Activated CD4-positive, alpha-beta memory T cell treated with anti-CD3 and anti-CD28 coated beads for 36 hours (primary cell): ENCODE measurements at places on chromosomes 4 and X. TPM values are rescaled to one million over a fixed set of nuclear protein-coding genes. Genes with fewer than 3 reads are reported as not detected.

DNA sequence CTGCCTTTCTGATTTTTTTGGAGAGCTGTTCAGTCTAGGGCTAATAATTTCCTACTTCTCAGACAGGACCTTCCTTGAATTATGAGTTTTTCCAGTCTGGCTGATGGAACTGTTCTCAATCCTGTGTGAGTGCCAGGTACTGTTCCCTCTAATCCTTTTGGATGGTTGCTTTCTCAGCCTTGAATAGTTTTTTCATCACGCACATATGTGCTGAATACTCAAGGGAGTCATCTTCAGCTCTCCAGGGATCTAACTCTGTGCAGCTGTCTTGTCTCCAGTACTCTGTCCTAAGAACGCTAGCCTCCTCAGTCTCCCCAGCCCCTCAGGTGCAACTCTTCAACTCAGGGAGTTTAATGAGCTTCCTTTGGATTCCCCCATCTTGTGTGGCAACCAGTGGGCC is 93.2 kb downstream of the GASK1B start:
- no peaks in the 10 kb centered on the region for H3K36me3 ChIP-seq
- H3K27me3 ChIP-seq = no peaks in the 10 kb centered on the region
- H3K4me3 ChIP-seq = no peak overlapping the region
- DNase-seq = no peak

- H3K4me1 ChIP-seq = peaks cover 8% of the 10 kb centered on the region
- H3K27me3 ChIP-seq = no peaks in the 10 kb centered on the region
- H3K36me3 ChIP-seq = no peaks in the 10 kb centered on the region
- no peak for DNase-seq
- no peak overlapping the region for H3K4me3 ChIP-seq
- H3K27ac ChIP-seq = no peak overlapping the region
Observed at GRCh38 chr4:69656653-69657158, 3.7 kb upstream of the UGT2A1 start.

- DNase-seq = no peak
- no peaks in the 10 kb centered on the region for H3K36me3 ChIP-seq
- no peak overlapping the region for H3K4me3 ChIP-seq
- H3K27ac ChIP-seq = no peak overlapping the region
- H3K4me1 ChIP-seq = peaks cover 11% of the 10 kb centered on the region
Observed at GRCh38 chrX:30610026-30610425, 32.5 kb upstream of the TASL start.

The TRIML1 gene
- not detected for total RNA-seq
